ENCODE measurements at places on chromosomes 2 and 18.

DNA sequence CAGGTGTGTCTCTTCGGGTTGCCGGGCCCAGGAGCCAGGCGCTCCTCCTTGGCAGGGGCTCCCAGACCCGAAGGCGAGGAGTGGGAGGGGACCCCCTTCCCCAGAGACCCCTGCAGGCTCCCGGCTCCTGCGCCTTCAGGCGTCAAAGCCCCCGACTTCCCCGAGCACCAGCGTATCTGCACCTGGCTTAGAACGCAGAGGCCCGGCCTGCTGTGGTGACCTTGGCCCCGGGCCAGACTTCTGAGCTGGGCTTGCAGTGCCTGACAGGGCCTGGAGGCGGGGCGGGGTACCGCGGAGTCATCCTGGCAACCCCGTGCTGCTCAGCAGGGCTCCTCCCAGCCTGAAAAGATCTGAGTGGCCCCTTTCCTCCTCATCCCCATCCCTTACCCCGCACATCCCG is 27.0 kb downstream of the SKA1 start:
- DNase-seq, result no peak

GRCh38 chr2:234267534-234267933 is 217.0 kb downstream of the SPP2 start:
- DNase-seq, result no peak

- DNase-seq, result no peak
Measured at GRCh38 chr2:102154364-102154763, 11.8 kb downstream of the IL1R1 start.

DNA sequence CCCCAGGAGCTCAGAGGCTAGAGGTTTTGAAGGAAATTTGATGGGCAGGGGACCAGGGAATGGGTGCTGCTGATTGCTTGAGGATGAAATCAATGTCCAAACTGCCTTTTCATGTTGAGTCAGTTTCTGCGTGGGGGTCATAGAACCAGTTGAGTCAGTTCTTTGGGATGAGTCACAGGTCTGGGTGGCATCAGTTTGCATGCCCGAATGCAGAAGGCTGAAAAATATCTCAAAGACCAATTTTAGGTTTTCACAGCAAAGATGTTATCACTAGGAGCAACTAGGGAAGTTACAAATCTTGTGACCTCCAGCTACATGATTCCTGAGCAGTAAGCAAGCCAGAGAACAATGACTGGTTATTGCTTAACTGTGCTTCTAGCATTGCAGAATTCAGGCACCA is 1135.1 kb upstream of the CRIM1 start:
- DNase-seq, result no peak
